Motor neuron (in vitro differentiated cells): ENCODE measurements at places on chromosomes 1 and 21. TPM values are rescaled to one million over a fixed set of nuclear protein-coding genes. Genes with fewer than 3 reads are reported as not detected.
A peak's percentile ranks its signal among the peaks of the same experiment; 100 is the strongest.

Gene NOS1AP
- 9.1 and 10.1 TPM in 2 replicates for total RNA-seq

Gene NR1I3
- total RNA-seq: 1.3 and 2.6 TPM in 2 replicates

- no peak for ATAC-seq
These were observed 74.7 kb downstream of the RGS18 start for GRCh38 chr1:192232817-192233417.

Gene SPRR3
- total RNA-seq: not detected in 2 replicates

- ATAC-seq: peak; percentile 77
These were observed 507 bp downstream of the AK5 start for GRCh38 chr1:77282187-77282865.

- ATAC-seq: no peak
These were observed 4.5 kb downstream of the SYT6 start for GRCh38 chr1:114149211-114149610.
